ENCODE measurements at places on chromosomes 1 and 21. TPM values are rescaled to one million over a fixed set of nuclear protein-coding genes. Genes with fewer than 3 reads are reported as not detected.

Gene CHODL
- not detected for total RNA-seq

Gene ANKRD45
- not detected for total RNA-seq

Gene KCNJ15
- not detected for total RNA-seq

Gene OR2T2
- total RNA-seq = not detected

Gene PTPN22
- not detected for total RNA-seq

All from Caco-2 (cell line).